Testis (tissue), 5 donors: ENCODE measurements at places on chromosomes 16 and 17. TPM values are rescaled to one million over a fixed set of nuclear protein-coding genes. Genes with fewer than 3 reads are reported as not detected.

Gene FBXO39
- 46.9 TPM for total RNA-seq

Gene MFAP4
- total RNA-seq, result 24.0 TPM

Gene BAIAP2
- total RNA-seq, result 67.3 TPM

Gene IL34
- 5.4 TPM for total RNA-seq

Gene LHX1
- total RNA-seq, result 0.06 TPM

Gene CXCL16
- 53.0 TPM for total RNA-seq

Gene RAB11FIP4
- total RNA-seq, result 44.3 TPM

Gene PCTP
- 22.6 TPM for total RNA-seq

Gene TRPV2
- 7.1 TPM for total RNA-seq

GRCh38 chr17:34146440-34147043 lies 108.5 kb upstream of the CCL2 start:
- H3K4me1 ChIP-seq, result no peaks in the 10 kb centered on the region
- peak; percentile 68 for DNase-seq
- H3K36me3 ChIP-seq, result no peaks in the 10 kb centered on the region
- H3K27ac ChIP-seq, result no peak overlapping the region
- no peaks in the 10 kb centered on the region for H3K27me3 ChIP-seq
- H3K4me3 ChIP-seq, result no peak overlapping the region

DNA sequence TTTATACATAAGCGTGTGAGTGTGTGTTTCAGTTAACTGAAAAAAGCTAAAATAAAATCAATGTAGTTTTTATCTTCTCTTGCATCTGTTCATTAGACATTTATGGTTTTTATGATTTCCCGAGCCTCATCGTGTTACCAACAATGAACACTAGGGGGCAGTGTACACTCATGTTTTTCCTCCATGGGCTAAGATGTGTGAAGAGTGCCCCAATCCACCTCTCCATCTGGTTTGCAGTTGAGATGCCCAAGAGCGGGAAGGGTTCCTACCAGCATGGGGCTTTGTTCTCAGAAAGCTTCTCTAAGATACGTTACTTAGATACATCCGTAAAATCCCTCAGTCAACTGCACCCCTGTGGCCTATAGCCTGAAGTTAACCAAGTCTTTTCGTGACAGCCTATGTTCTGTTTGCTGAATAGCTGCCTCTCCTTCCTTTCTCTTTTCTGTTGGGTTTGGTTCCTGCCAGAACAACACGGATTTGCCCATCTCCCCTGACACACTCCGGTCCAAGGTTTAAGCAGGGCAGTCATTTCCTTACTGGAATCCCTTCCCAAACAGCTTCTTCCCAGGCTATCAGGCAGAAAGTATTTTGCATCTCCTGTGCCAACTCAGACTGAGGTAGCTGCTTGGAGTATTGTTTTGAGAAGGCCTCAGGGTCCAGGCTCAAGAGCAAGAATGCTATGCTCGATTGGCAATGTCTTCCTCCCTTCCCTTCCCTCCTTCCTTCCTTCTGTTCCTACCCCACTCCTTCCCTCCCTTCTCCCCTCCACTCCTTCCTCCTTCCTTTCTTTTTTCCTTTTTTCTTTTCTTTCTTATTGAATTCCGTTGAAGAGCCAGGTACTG lies 12.9 kb upstream of the ELAC2 start:
- no peaks in the 10 kb centered on the region for H3K36me3 ChIP-seq
- no peak overlapping the region for H3K4me3 ChIP-seq
- H3K27ac ChIP-seq, result no peak overlapping the region
- peak; percentile 59 for DNase-seq

DNA sequence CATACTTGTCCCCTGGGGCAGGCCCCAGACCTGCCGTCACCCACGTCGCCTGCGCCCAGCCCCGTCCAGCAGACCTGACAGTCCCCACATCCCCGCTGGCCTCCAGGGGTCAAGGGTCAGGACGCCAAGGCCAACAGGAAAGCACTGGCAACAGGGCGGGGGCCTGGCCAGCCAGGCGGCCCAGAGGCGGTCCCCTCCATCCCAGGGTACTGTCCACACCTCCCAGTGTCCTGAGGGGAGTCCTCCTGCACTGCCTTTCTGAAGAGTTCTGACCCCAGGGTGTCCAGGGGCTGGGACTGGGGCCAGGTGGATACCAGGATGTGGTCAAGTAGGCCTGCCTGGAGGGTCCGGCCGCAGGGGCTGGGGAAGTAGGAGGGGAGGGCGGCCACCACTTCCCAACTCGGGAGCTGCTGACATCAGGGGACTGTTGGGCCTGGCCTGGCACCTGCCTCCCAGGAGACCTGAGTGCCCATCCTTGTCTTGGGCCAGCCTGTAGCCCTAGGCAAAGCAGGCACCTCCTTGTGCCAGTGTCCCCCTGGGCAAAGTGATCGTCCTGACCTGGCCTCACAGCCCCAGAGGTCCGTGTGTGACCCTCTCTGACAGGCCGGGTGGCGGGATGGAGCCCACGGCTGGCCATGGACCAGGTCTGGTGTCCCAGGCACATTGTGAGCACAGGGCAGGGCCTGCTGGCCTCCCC lies 6.7 kb upstream of the AXIN1 start:
- no peaks in the 10 kb centered on the region for H3K27me3 ChIP-seq
- H3K4me3 ChIP-seq, result no peak overlapping the region
- DNase-seq, result no peak
- H3K4me1 ChIP-seq, result no peaks in the 10 kb centered on the region
- no peak overlapping the region for H3K27ac ChIP-seq

GRCh38 chr17:11610999-11611566 lies 12.8 kb downstream of the DNAH9 start:
- H3K27me3 ChIP-seq, result no peaks in the 10 kb centered on the region
- no peak overlapping the region for H3K4me3 ChIP-seq
- no peak for DNase-seq
- H3K36me3 ChIP-seq, result no peaks in the 10 kb centered on the region
- peaks cover 21% of the 10 kb centered on the region for H3K4me1 ChIP-seq

- H3K4me1 ChIP-seq, result peaks cover 7% of the 10 kb centered on the region
- H3K36me3 ChIP-seq, result no peaks in the 10 kb centered on the region
- H3K4me3 ChIP-seq, result peak within 1 kb of the TSS; percentile 36
- DNase-seq, result no peak
- no peaks in the 10 kb centered on the region for H3K27me3 ChIP-seq
- peak within 1 kb of the TSS; percentile 39 for H3K27ac ChIP-seq
These were observed at the start of gene AATK for GRCh38 chr17:81166033-81166492. Gene AATK, minus strand, starts transcription at chr17:81166221. Its CDS starts 229 bp downstream, at chr17:81165992.

DNA sequence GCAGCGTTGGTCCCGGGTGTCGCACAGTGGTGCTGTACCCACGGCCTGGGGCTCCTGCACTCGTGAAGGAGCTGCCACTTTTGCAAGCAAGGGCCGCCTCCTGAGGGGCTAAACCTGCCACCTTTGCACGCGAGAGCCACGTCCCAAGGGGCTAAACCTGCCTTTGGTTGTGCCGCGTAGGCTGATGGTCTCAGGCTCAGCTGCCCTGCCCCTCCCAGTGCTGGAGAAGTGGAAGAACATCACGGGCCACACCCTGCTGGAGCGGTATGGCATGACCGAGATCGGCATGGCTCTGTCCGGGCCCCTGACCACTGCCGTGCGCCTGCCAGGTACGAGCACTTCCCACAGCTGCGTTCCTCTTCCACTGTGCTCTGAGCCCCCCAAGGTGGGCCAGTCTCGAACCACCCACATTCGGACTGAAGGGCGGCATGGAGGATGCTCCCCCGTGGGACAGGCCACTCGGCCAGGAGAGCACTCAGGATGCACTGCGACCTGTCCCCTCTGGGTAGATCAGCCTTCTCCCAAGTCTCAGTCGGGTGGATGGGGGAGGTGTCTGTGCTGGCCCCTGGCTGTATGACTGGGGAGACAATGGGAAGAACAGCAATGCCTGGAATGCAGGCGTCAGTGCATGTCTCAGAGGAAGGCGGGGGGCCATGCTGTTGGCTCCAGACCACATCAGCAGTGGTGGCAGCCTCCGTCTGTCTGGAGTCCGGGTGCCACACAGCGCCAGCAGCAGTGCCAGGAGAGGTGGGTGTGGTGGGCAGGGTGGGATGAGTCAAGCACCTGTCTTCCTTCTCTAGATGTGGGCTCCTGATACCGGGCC lies 20.7 kb downstream of the ACSF3 start:
- peaks cover 9% of the 10 kb centered on the region for H3K4me1 ChIP-seq
- no peaks in the 10 kb centered on the region for H3K27me3 ChIP-seq
- H3K36me3 ChIP-seq, result no peaks in the 10 kb centered on the region
- H3K4me3 ChIP-seq, result no peak overlapping the region

- H3K27me3 ChIP-seq, result no peaks in the 10 kb centered on the region
- no peak overlapping the region for H3K27ac ChIP-seq
- H3K36me3 ChIP-seq, result no peaks in the 10 kb centered on the region
- no peak for DNase-seq
- H3K4me3 ChIP-seq, result no peak overlapping the region
These were observed 32.2 kb downstream of the MPHOSPH6 start for GRCh38 chr16:82137822-82138167.

- DNase-seq, result no peak
- H3K36me3 ChIP-seq, result no peaks in the 10 kb centered on the region
- H3K27me3 ChIP-seq, result no peaks in the 10 kb centered on the region
These were observed 10.4 kb downstream of the TAF1C start for GRCh38 chr16:84176192-84177053.

- H3K27me3 ChIP-seq, result no peaks in the 10 kb centered on the region
- H3K36me3 ChIP-seq, result no peaks in the 10 kb centered on the region
- peak overlapping the region; percentile 85 for H3K27ac ChIP-seq
- peak; percentile 57 for DNase-seq
These were observed 857 bp upstream of the STAT5A start for GRCh38 chr17:42287305-42287976.

DNA sequence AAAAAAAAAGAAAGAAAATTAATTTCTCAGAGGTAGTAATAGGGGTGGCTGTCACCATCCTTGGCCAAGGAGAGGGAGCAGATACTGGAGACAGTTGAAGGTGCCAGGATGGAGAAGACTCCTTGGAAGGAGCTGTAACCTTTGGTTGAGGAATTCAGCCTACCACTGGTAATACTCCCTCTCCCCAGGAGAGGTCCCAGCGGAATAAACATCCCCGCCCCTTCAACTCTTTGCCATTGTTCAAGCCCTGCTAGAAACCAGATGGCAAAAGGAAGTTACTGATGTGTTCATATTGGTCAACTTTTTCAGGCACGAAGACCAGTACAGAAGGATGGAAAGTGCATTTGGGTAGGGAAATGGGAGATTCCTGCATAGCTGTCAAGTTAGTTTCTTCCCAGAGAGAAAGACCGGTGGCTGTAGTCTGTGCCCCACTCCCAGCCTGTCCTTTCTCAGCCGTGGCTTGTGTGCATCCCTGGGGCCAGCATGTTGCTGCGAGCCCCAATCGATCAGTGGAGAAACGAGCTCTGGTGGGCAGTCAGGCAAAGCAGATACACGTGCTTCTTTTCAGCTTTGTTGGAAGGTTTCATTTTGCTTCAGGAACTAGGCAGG lies 612.1 kb downstream of the MAF start:
- H3K36me3 ChIP-seq, result no peaks in the 10 kb centered on the region
- H3K4me1 ChIP-seq, result no peaks in the 10 kb centered on the region
- DNase-seq, result no peak
- H3K27ac ChIP-seq, result no peak overlapping the region
- H3K4me3 ChIP-seq, result no peak overlapping the region

GRCh38 chr17:7864995-7865650 lies 7.3 kb downstream of the CYB5D1 start:
- no peaks in the 10 kb centered on the region for H3K36me3 ChIP-seq
- no peaks in the 10 kb centered on the region for H3K4me1 ChIP-seq
- no peak overlapping the region for H3K4me3 ChIP-seq
- H3K27ac ChIP-seq, result no peak overlapping the region
- DNase-seq, result no peak
- no peaks in the 10 kb centered on the region for H3K27me3 ChIP-seq

DNA sequence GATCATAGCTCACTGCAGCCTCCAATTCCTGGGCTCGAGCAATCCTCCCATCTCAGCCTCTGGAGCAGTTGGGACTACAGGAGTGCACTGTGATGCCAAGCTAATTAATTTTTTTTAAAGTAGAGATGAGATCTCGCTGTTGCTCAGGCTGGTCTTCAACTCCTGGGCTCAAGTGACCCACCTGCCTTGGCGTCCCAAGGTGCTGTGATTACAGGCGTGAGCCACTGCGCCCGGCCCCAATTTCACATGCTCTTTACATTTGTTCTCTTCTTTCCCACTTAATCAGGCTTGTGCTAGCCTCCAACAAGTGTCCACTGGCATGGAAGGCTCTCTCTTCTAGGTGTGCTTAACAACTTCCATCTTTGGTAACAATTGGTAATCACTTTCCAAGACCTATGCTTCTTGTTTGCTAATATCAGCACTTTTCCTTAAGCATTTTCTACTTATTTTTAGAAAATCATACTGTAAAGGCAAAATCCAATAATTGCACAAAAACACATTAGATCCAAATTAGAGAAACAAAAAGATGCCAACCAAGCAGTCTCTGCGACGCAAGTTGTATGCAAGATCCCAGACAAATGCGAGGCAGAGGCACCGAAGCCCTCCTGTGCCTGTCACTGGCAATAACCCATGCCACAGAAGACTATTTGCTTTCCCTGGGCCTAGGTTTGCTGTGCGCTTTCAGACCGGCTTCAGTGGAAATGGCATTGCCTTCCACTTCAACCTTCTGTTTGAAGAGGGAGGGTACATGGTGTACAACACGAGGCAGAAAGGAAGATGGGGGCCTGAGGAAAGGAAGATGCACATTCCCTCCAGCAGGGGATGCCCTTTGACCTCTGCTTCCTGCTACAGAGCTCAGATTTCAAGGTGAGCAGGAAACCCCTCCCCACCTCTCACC lies 52.6 kb downstream of the NOS2 start:
- H3K27me3 ChIP-seq, result no peaks in the 10 kb centered on the region
- H3K4me1 ChIP-seq, result no peaks in the 10 kb centered on the region
- no peak overlapping the region for H3K4me3 ChIP-seq
- no peak overlapping the region for H3K27ac ChIP-seq
- no peak for DNase-seq

- no peaks in the 10 kb centered on the region for H3K27me3 ChIP-seq
- no peak overlapping the region for H3K4me3 ChIP-seq
- H3K27ac ChIP-seq, result no peak overlapping the region
- no peaks in the 10 kb centered on the region for H3K36me3 ChIP-seq
These were observed 75.0 kb upstream of the LHX1 start for GRCh38 chr17:36862116-36862920.
